ENCODE measurements at places on chromosomes 7 and 10. TPM values are rescaled to one million over a fixed set of nuclear protein-coding genes. Genes with fewer than 3 reads are reported as not detected.

GRCh38 chr7:130008941-130009847, 42.0 kb downstream of the ZC3HC1 start:
- DNase-seq, result no peak

Gene LIPM
- polyA plus RNA-seq, result not detected

DNA sequence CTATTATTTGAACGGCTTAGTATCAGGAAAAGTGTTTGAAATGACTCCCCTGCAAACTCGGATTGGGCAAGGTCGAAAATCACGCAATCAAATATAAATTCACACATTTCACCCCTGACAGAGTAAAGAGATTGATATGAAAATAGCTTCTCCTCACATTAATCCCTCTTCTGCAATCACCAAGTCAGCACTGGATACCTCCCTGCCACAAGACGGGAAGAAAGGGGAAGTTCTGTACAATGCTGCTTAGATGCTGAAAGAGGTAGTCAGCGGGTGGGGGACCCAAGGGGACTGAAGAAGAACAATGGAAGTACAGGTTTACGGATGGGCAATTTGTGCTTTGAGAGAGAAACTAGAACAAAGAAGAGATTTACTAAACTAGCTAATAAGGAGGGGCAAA, 72.0 kb upstream of the ANK3 start:
- DNase-seq, result no peak

GRCh38 chr7:71695186-71695585, 563.2 kb downstream of the GALNT17 start:
- DNase-seq, result no peak

Data from left renal cortex interstitium (tissue), 4 donors.